ENCODE measurements at places on chromosomes 4 and X. TPM values are rescaled to one million over a fixed set of nuclear protein-coding genes. Genes with fewer than 3 reads are reported as not detected.

Gene NOX1
- not detected for total RNA-seq

Gene KCNIP4
- not detected for total RNA-seq

Gene AVPR2
- not detected for total RNA-seq

DNA sequence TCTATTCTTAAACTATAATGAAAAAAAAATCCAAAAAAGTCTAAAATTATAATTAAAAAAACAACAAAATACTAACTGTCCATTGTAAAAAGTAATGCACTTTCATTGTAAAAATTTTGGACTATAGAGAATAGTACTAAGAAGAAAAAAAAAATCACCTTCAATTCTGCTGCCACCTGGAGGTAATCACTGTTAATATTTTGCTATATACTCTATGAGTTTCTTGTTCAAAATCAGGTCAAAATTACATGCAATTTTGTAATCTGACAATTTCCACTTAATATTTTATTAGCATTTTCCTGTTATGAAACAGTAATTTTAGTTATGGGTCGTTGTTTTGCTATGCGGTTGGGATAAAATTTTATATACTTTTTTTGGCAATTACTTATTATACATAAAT, 62.0 kb downstream of the HTT start:
- no peak overlapping the region for H3K27ac ChIP-seq
- DNase-seq = no peak
- no peaks in the 10 kb centered on the region for H3K27me3 ChIP-seq
- peaks cover 42% of the 10 kb centered on the region for H3K36me3 ChIP-seq

- DNase-seq = no peak
- H3K4me1 ChIP-seq = peaks cover 2% of the 10 kb centered on the region
- H3K27me3 ChIP-seq = no peaks in the 10 kb centered on the region
- no peak overlapping the region for H3K27ac ChIP-seq
- H3K36me3 ChIP-seq = no peaks in the 10 kb centered on the region
- H3K4me3 ChIP-seq = peak overlapping the region; percentile 69
Observed at GRCh38 chrX:64204252-64204651, 1.3 kb downstream of the AMER1 start.

DNA sequence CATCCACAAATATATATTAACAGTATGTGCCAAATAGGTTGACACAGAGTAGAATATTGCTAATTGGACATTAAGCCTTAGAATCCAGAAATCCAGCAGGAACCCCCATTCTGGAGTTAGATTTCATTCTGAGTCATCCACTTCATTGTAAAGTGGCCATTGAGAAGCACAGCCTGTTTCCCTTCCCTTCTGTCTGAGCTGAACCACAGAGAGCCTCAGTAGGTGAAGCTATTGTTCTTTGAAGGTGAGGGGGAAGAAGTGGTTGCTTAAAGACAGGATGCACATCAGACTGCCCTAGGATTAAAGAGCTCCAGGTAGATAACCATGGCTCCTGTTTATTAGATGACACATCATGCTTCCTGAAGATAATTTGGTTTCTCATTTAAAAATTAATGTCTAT, 30.6 kb upstream of the MCF2 start:
- no peaks in the 10 kb centered on the region for H3K27me3 ChIP-seq
- peak; percentile 22 for DNase-seq
- peaks cover 20% of the 10 kb centered on the region for H3K36me3 ChIP-seq

- DNase-seq = no peak
- H3K4me3 ChIP-seq = no peak overlapping the region
- peaks cover 4% of the 10 kb centered on the region for H3K4me1 ChIP-seq
Observed at GRCh38 chr4:128006592-128006991, 41.4 kb downstream of the ABHD18 start.

DNA sequence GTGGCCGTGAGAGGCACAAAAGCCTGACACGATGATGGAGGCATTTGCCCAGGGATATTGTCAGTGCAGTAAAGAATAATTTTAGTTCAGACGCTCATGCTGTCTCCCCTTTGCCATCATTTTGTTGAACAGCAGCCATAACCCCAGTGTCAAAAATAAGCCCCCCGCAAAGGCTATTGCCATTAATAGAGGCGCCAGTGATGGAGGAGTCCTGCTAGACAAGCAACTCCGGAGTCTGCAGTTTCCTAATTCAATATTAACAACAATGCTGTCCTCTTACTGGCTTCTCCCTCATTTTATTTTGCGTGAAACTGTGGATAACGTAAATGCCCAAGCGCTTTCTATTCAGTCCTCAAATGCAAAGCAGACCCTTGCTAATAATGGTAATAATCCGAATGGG, 603 bp upstream of the SMS start:
- no peaks in the 10 kb centered on the region for H3K27me3 ChIP-seq
- DNase-seq = no peak
- H3K4me3 ChIP-seq = peak overlapping the region; percentile 60
- H3K4me1 ChIP-seq = peaks cover 32% of the 10 kb centered on the region

- no peak for DNase-seq
- H3K27ac ChIP-seq = no peak overlapping the region
- no peak overlapping the region for H3K4me3 ChIP-seq
- no peaks in the 10 kb centered on the region for H3K36me3 ChIP-seq
- no peaks in the 10 kb centered on the region for H3K27me3 ChIP-seq
Observed at GRCh38 chr4:148998719-148999118, 556.5 kb upstream of the NR3C2 start.

- no peaks in the 10 kb centered on the region for H3K27me3 ChIP-seq
- DNase-seq = peak; percentile 86
- peaks cover 46% of the 10 kb centered on the region for H3K36me3 ChIP-seq
- peaks cover 38% of the 10 kb centered on the region for H3K4me1 ChIP-seq
- peak overlapping the region; percentile 92 for H3K27ac ChIP-seq
Observed at GRCh38 chr4:83138946-83139345, 24.4 kb upstream of the PLAC8 start.

GRCh38 chr4:184384810-184385557, 89.4 kb downstream of the IRF2 start:
- DNase-seq = no peak
- H3K4me1 ChIP-seq = peaks cover 63% of the 10 kb centered on the region
- H3K36me3 ChIP-seq = peaks cover 76% of the 10 kb centered on the region

GRCh38 chrX:20315140-20315539, 48.4 kb upstream of the RPS6KA3 start:
- no peak overlapping the region for H3K4me3 ChIP-seq
- peak overlapping the region; percentile 76 for H3K27ac ChIP-seq
- no peaks in the 10 kb centered on the region for H3K27me3 ChIP-seq
- peaks cover 8% of the 10 kb centered on the region for H3K4me1 ChIP-seq

Data from activated CD8-positive, alpha-beta T cell treated with anti-CD3 and anti-CD28 coated beads, Interleukin-2, amount 10 ng/mL, durations not matched to agents 7 days and 5 days (primary cell).